Activated CD4-positive, alpha-beta T cell treated with anti-CD3 and anti-CD28 coated beads, Interleukin-2, amount 10 ng/mL, durations not matched to agents 24 days and 14 days (primary cell): ENCODE measurements at places on chromosomes 6 and 20.

- DNase-seq: no peak
These were observed 38.8 kb upstream of the SIRPA start for GRCh38 chr20:1856424-1856823.

- DNase-seq: no peak
These were observed 60.1 kb downstream of the TRIM38 start for GRCh38 chr6:26022737-26023136.

DNA sequence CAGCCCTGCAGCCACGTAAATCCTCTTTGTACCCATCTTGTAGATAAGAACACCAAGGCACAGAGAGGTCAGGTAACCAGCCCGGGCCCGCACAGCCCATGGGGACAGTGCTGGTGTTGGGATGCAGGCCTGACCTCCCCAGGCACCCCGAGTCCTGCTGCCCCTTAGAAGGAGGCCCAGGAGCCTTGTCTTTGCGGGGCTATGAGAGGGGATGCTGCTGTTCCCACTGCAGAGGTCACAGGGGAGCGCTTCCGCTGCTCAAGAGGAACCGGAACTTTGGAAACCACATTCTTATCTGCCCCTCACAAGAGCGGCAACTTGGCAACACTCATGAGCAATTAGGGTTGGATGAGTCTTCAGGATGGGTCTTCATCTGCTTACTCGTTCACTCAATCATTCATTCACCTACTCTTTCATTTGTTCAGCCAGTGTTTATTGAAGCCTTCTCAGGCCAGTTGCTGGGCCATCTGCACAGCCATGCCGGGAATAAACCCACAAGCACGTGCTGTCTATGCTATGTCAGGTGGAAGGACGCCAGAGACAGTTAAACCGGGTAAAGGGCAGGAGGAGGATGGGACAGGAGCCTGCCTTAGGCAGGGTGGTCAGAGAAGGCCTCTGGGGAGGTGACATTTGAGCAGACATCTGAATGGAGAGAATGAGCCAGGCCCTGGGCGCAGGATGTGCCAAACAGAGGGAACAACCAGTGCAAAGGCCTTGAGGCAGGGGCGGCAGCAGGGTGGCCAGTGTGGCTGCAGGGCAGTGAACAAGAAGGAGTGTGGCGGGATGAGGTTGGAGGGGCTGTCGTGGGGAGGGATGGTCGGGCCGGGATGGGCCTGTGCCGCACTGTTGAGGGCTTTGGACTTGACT is 60.8 kb downstream of the RBM38 start:
- no peak for DNase-seq

DNA sequence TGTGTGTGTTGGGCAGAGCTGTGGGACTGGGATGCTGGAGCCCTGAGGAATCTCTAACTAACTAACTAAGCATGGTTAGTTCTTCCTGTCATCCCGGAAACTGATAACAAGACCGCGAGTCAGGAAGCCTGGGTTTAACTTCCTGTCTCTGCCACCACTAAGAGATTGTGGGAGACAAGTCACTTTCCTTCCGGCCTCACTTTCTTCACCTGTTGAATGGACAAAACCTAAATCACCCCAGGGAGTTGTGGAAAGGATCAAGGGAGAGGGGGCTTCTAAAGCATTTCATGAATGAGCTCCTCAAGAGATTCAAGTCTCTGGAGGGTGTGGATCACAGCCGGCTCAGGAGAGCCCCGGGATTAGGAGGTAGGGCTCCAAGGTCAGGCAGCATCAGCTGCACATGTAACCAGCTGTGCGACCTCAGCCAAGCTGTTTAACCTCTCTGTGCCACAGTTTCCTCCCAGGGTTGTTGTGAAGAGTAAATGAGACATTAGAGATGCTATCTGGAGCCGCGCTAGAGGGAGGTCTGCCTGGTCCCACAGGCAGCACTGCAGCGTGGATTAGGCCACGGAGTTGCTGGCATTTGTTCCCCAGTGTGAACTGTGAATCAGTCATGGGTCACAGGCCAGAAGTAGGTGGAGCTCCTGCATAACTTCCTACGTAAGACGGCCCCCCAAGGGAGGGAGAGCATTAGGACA is 105.1 kb downstream of the TOX2 start:
- DNase-seq: peak; percentile 84

- no peak for DNase-seq
These were observed 73.4 kb downstream of the GFOD1 start for GRCh38 chr6:13413900-13414555.
